ENCODE measurements at places on chromosomes 3 and 15.
A peak's percentile ranks its signal among the peaks of the same experiment; 100 is the strongest.

DNA sequence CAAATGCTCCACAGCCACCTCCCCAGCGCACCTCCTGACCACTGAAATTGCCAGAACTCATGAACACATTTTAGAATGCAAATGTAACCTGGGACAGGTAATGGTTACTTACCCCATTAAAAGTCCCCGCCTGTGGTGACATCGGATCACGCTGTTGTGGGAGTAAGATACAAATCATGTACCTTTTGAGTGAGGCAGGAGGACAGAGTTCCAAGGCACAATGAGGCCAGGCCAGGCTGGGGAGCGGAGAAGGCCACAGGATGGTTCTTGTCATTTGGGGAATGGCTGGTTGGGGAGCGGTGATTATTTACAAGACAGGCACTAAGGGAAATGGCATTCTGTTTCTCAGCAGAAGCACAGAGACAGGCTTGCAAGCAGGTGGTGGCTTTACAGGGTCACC is 490.0 kb downstream of the EDEM1 start:
- DNase-seq, result no peak

DNA sequence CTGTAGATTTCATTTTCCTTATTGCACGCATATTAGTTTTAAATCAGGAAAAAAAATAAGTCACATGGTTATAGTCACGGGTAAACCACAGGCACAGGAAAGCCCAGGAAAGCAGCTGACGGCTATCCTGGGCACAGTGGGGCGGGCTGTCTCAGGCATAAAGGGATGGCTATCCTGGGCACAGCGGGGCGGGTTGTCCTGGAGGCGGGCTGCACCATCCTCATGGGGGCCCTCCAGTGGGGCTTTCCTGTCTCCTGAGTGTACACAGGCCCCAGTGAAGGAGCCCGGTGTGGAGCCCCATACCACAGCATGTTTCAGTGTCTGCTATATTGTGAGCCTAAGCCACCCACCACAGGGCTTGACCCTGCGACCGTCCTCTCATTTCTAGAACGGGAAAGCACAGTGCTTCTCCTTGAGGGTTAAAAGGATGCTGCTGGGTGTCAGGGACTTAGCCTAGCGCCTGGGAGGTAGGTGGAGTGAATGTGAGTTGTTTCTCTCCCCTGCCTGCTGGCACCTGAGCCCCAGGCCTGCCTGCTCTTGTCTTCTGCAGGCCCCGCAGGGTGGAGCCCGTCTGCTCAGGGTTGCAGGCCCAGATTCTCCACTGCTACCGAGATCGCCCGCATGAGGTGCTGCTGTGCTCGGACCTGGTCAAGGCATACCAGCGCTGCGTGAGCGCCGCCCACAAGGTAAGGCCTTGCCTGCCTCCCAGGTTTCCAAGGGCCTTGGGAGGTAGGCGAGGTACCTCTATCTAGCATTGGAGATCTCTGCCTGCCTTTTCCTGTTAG is 25.9 kb upstream of the PLXNA1 start:
- DNase-seq, result peak; percentile 50

- no peak for DNase-seq
These were observed 77.9 kb downstream of the NTRK3 start for GRCh38 chr15:88178631-88179030.

- no peak for DNase-seq
These were observed 14.1 kb upstream of the TMEM40 start for GRCh38 chr3:12773030-12773709.

- no peak for DNase-seq
These were observed 1.6 kb downstream of the PTX3 start for GRCh38 chr3:157438194-157438730.
